CD8-positive, alpha-beta memory T cell (primary cell): ENCODE measurements at places on chromosomes 2 and 18. TPM values are rescaled to one million over a fixed set of nuclear protein-coding genes. Genes with fewer than 3 reads are reported as not detected.

The PLGLB2 gene
- polyA plus RNA-seq: not detected

The SERPINB7 gene
- not detected for polyA plus RNA-seq

The ALPI gene
- not detected for polyA plus RNA-seq

The B3GNT7 gene
- polyA plus RNA-seq: 0.14 TPM

The GPBAR1 gene
- polyA plus RNA-seq: not detected

The CCDC141 gene
- polyA plus RNA-seq: 3.9 TPM

The SNED1 gene
- 0.90 TPM for polyA plus RNA-seq

The DSC2 gene
- polyA plus RNA-seq: not detected

The UPP2 gene
- not detected for polyA plus RNA-seq

The GREB1L gene
- 0.13 TPM for polyA plus RNA-seq

The NT5DC4 gene
- not detected for polyA plus RNA-seq

The TNFRSF11A gene
- 0.12 TPM for polyA plus RNA-seq

The CHST10 gene
- 7.2 TPM for polyA plus RNA-seq

The SIX3 gene
- polyA plus RNA-seq: not detected

The CNTNAP5 gene
- not detected for polyA plus RNA-seq

The CMPK2 gene
- polyA plus RNA-seq: 10.9 TPM

The SLC35F5 gene
- polyA plus RNA-seq: 5.3 TPM

The BABAM2 gene
- polyA plus RNA-seq: 66.7 TPM

The SNTG2 gene
- polyA plus RNA-seq: 0.30 TPM

The HJURP gene
- not detected for polyA plus RNA-seq

The KLHL29 gene
- polyA plus RNA-seq: 0.21 TPM

The RASGRP3 gene
- polyA plus RNA-seq: 3.6 TPM

The HSPD1 gene
- 110 TPM for polyA plus RNA-seq

The TEX44 gene
- not detected for polyA plus RNA-seq

The MTCL1 gene
- not detected for polyA plus RNA-seq
